Brain (organoid and tissue), 16 donors: ENCODE measurements at places on chromosomes 1 and 21.

DNA sequence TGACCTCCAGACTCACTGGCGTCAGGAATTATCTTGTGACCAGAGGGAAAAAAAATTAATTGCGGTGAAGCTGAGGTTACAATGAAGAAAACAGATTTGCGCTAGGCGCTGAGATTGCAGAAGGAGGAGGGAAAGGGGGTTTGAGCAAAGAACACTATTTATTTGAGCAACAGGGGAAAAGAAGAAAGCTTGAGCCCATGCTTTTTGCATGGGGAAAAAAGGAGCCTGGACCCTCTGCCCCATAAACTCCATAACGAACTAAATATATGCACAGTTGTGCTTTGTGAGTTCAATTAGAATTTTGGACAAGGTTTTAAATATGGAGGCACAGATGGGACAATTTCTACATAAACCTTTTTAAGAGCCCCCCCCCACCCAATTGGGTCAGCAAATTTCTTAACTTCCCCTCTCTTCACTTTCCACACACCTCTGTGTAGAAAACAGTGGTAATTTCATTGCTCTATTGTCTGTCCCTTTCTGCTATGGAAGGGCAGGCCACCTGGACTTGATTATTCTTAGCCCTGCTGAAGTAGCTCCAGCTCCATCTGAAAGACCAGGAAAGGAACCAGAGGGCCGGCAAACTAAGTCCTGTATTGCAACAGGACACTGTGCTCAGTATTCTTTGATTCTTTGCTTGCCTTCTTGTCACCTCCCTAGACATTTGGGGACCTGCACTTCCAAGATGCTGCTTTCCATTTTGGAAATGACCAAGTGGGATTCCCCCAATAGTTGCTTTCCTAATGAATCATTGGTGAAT lies 862 bp upstream of the ID3 start:
- DNase-seq, result no peak

DNA sequence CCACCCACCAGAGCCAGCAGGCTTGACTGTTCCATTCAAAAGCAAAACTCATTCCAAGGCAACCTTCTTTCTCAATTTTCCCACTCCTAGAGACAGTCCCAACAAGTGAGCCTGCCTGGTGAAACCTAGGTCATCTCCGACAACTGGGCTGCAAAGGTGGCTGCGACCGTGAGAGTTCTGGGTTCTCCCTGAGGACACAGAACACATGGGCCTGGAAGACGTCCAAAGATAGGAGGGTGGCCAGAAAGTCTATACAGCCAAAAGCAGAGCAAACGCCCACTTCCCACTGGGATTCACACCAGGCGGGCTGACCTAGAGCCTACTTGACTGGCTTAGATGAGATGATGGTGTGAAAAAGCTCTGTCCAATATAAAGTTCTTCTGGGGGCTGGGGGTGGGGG lies 90.2 kb upstream of the GRIK3 start:
- no peak for DNase-seq

DNA sequence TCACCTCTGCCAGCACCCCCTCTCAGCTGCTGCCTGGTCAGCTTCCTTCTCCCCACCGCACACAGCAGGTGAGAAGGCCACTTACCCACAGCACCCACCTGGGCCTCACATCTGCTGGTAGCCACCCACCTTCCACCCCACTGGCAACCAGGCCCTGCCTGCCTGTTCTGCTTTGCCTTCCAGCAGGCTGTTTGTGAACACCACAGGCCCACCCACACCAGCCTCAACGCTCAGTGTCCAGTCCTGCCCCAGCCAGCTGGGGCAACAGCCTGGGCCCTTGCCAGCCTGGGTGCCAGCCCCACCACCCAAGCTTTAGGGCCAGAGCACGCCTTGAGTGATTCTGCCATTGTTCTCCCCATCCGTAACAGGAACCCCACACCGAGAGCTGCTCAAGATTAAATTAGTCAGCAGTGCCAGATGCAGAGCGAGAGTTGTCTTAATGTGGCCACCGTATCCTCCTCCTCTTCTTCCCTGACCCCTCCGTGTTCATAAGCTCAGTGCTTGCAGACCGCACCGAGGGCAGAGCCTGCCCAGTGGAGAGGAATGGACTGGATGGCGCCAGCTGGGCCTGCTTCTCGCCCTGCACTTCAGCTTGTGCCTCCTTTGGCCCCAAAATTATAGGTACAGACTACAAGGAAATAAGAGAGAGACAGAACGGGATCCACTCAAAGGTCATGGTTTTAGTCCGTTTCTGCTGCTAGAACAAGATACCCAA lies 120.3 kb upstream of the COL6A1 start:
- no peak for DNase-seq

- no peak for DNase-seq
Observed at GRCh38 chr1:31798433-31799195, 17.2 kb downstream of the SPOCD1 start.

DNA sequence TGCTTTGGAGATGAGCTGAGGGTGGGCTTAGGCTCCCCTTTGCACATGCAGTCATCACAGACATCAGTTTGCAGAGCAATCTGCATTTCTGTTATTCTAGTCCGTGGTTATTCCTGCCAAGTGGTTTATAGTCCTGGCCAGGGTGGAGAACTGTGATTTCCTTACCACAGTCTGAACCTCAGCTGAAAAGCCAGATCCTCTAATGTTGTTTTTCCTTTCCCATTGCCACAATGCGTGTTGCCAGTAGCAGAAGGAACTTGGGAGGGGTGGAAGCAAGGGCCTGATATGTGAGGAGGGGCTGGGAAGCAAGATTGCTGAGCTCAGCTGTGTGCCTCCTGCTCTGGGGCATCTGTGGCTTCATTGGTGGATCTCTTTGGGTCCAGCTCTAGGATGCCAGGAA lies 18.0 kb upstream of the ST3GAL3 start:
- DNase-seq, result peak; percentile 93

- DNase-seq, result peak; percentile 70
Observed at GRCh38 chr1:110053552-110054428, 16.7 kb downstream of the ALX3 start.

GRCh38 chr1:234504969-234505768 lies 26.2 kb upstream of the TARBP1 start:
- DNase-seq, result no peak
